ENCODE measurements at places on chromosomes 2 and 18.
A peak's percentile ranks its signal among the peaks of the same experiment; 100 is the strongest.

- DNase-seq: no peak
These were observed 177.8 kb upstream of the SCN7A start for GRCh38 chr2:166671801-166672200.

- DNase-seq: no peak
These were observed 896.4 kb downstream of the TDRD15 start for GRCh38 chr2:22020091-22020742.

DNA sequence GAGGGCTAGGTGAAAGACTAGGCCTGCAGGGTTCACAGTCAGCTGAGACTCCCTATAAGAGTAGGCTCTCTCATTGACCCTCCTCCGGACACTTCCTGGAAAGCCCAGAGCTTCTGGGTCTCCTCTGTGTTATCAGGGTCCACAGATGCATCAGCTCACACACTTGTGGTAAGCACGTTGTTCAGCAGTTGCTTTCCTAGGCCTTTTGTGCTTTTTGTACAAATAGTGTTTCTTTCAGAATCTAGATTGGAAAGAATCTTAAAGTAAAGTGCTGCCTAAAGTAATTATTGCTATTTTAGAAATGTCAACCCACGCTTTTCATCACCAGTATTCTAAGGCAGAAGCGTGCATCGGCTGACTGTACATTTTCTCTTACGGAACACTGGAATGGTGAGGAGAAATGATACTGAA is 15.5 kb downstream of the SLC9A2 start:
- no peak for DNase-seq

DNA sequence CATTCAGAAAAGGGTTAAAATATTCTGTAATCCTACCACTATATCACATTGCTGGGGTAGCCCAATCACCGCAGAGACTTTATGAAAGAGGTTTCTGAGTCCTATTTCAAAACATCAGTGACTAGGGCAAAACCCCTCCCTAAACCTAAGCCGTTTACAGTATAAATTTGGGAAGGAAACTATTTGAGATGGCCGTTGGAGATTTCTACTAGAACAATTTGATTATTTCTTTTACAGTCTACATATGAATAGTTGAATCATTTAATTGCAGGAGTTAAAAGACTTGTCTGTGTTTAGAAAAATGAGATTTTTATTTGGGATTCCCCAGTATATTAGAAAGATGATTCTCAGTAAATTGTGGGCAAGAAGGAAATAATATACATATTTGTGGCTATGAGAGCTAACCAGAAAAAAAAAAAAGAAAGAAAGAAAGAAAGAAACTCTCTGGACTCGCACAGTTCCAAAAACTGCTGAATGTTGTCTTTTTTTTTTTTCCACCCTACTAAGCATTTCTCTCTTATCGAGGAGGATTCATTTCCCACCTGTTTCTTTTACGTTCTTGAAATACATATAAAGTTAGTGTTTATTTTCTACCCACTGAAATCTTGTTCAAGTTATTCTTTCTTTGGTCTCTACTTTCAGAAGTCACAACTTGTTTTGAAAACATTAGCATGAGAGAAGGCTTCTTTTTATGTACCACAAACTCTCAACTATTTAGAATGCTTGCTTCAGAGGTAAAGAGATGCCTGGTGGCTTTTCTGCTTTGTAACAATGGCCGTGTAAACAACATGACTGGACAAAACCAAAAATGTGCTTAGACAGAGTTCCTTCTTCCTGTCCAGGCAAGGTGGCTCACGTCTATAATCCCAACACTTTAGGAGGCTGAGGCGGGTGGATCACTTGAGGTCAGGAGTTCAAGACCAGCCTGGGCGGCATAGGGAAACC is 65.9 kb downstream of the BCL2 start:
- no peak for DNase-seq

- DNase-seq: no peak
These were observed 40.7 kb downstream of the ONECUT2 start for GRCh38 chr18:57475903-57476302.

DNA sequence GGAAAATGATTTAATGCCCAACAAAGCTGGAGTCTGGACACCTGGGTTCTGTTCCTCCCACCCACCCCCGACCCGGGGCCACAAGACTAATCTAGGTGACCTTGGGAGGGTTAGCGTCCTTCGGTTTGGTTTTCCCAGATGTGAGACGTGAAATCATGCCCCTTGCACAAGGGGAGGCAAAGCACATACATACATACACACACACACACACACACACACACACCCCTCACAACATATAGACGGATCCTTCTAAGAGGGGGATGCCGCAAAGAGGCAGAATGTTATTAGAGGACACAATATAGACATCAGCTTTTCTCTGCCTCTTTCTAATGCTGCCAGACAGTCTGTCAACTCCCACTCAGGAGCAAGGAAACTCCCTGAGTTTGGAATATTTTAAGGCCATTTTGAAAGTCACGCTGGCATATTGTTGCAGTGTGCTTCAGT is 616 bp upstream of the RBMS1 start:
- DNase-seq: no peak

DNA sequence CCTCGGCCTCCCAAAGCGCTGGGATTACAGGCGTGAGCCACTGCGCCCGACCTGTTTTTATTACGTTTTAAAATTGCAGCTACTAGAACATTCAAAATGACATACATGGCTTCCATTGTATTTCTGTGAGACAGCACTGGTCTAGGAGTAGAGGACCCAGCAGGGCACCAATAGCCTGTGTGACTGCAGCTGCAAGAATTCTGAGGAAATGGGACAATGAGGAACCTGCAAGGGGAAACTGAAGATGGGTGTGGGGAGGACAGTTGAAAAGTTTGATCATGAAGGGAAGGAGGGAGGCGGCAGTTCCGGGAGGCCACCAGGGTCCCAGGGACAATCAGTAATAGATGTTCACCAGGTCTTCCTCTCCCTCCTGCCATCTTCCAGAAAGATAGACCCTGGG is 13.9 kb upstream of the DNPEP start:
- no peak for DNase-seq

DNA sequence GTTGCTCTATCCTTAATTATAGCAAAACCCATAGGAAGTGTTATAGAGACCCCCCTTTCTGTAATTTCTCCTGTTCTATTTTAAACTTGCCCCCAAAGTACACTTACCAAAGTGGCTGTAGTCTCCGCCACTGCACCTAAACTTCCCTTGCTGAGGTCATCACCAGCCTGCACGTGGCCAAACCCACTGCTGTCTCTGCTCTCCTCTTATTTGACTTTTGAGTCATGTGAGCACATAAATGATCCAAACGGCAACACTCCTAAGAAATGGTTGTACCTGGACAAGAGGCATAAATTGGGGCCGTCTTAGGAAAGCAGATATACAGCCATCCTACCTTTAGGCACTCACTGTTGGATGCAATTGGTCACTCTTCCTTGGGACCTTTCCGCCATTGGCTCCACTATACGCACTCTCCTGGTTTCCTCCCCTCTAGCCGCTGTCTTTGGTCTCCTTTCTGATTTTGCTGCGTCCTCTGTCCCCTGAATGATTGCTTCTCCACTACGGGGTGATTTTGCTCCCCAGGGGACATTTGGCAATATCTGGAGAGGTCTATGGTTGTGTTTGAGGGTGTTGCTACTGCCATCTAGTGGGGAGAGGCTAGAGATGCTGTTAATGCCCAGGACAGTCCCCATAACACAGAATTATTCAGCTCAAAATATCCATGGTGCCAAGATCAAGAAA is 19.2 kb upstream of the IL36G start:
- DNase-seq: no peak

DNA sequence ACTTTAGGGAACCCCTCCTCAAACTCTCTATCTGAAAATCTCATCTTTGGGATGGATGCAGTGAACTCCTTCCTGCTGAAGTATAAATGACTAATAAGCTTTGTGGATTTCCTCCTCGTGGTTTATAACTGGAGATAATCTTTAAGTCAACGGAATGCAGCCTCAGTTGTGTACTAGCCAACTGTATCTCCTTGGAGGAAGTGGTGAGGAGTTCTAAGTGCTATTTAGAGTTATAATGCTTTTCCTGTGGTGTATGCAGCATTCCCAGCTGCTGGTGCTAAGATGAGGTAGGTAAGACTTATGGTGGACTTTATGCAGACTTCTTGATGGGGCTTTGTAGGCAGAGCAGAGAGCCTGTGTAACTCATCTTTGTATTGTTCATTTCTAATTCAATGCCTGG is 90.9 kb downstream of the LYPD6B start:
- DNase-seq: peak; percentile 33

DNA sequence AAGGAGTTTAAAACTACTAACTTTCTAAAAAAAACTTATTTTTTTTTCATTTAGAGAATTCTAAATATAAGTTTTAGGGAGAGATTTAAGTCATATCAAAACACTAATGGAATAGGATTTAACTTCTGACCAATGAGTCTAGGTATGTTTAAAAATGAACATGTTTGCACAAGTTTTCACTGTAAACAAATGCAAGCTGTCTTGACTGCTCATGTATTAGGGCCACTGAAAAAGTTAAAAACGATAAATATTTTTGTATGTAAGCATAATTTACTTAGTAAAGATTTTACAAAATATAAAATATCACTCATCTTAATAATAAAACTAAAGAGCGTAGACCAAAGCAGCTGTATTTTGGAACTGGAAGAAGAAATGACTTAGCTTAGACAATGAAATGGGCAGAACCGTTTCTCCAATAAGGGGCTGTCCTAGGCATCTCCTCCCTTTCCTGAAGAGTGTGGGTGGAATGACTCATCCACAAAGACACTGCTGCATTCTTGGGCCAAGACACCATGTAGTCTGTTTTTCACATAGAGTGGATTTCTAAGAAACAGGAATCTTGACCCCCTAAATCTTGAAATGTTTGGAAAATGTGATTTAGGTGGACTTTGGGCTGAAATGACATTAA is 118.8 kb downstream of the MEP1B start:
- no peak for DNase-seq

- peak; percentile 56 for DNase-seq
These were observed 113.6 kb downstream of the ETAA1 start for GRCh38 chr2:67510745-67511144.

DNA sequence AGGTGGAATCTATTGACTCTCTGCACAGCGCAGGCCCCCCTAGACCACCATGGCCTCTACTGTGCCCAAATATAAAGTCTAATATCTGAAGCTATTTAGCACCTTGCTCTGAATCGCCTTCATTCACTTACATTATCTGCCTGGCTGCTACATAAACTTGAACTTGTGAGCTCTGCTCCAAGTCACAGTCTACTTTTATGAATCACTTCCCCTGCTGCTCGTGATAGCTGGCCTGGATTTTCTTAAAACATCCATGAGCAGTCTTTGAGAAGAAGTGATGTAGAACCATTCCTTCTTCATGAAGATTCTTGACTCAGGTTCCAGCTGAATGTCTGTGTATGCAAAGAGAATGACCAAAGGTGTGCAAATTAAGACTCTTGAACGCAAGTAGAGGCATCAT is 359.5 kb downstream of the RND3 start:
- DNase-seq: no peak

- DNase-seq: peak; percentile 19
These were observed 26.7 kb downstream of the AGPS start for GRCh38 chr2:177419274-177419673.

DNA sequence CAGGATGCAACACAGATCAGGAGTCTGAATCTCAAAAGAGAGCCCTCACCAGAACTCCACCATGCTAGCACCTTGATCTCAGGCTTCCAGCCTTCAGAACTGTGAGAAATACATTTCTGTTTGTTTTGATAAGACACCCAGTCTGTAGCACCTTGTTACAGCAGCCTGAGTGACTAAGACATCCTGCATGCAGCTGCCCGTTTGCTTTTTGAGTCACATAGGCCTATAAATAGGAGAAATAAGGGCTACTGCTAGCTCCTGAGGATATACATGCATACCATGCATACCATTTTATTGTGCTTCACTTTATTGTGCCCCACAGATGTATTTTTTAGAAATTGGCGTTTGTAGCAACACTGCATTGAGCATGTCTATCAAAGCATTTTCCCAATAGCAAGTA is 337.8 kb downstream of the CDH2 start:
- DNase-seq: peak; percentile 65

DNA sequence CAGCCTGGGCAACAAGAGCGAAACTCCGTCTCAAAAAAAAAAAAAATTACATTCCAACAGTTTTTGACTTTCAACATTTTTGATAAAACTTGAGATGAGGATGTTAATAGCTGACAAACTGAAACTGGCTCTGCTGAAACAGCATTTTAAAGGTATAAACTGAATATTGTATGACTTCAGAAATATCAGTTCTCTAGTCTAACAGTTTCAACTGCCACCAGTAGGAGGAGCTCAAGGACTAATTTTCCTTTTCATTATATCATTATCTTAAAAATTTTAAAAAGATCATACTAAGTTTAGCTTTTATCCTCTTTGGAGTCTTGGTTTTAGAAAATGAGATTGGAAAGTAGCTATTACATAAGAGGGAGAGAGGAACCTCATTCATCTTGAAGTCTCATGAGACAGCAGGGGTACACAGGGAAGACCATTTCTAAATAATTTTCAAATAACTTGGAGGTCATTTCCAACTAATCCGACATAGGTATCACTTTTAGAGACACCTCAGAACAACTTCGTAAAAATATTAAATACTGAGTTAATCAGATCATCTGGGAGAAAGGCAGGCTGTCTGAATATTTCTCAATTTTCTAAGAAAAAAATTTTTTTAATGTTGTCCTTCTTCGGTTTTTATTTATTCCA is 37.6 kb upstream of the MCM6 start:
- no peak for DNase-seq

- no peak for DNase-seq
These were observed 81.6 kb downstream of the PXDN start for GRCh38 chr2:1662606-1663180.

DNA sequence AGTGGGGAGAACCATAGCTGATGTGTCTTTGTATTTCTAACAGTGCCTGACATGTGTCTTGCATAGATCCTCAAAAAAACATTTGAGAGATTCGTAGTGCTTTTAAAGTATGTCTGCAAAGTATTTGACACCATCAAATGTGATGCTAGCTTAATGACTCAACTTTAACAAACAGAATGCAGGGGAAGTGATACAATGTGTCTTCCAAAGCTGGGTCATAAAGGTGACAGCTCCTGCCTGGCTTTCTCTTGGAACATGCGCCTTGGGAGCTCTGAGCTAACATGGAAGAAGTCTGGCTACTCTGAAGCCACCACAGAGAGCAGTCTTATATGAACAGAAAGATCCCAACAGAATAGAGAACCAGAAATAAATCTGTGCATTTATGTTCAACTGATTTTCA is 78.2 kb downstream of the C1D start:
- DNase-seq: no peak

DNA sequence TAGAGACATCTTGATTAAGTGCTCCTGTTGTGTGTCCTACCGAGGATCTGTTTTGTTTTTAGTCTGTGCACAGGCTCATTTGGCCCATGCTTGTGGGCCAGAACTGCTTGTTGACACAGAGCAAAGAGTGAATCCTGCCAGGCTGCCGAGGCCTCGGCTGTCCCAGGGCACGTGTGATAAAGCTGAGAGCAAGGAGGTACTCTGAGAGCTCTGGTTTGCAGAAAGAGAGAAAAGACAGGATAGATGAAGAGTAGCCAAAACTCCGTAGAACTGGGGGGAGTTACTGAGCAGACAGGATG is 175.1 kb downstream of the FAM210A start:
- DNase-seq: no peak

- DNase-seq: peak; percentile 98
These were observed 92.7 kb upstream of the PARD3B start for GRCh38 chr2:204452464-204453023.

Data from AG04449 (cell line).